ENCODE measurements at places on chromosomes 3 and 15. TPM values are rescaled to one million over a fixed set of nuclear protein-coding genes. Genes with fewer than 3 reads are reported as not detected.

- DNase-seq: no peak
These were observed 65.2 kb downstream of the LSM3 start for GRCh38 chr3:14243782-14244181.

The SOX14 gene
- not detected for polyA plus RNA-seq

The ST8SIA2 gene
- polyA plus RNA-seq: 5.1 TPM

DNA sequence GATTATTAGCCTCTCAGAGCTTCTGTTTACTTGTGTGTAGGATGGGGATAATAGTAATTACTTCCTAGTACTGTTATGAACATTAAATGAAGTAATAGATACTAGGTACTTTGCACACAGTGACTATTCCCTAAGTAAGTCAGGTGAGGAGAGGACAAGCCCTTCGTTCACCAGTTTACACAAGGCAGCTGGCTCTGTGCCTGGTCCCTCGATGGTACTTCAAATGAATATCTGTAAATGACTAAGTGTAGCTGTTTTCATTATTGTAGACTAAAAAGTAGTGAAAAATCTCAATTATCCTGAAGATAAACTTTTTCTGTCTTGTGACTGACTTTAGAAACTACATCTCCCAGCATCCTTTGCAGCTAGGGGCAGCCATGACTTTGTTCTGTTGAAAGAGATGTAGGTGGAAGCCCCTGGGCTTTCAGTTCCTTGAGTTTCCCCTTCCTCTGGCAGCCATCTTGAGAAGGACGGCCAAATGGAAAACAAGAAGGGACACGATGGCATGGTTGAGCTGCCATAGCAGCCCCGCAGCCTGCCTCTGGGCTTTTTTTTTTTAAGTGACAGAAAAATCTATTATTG lies 11.7 kb upstream of the WNT7A start:
- no peak for DNase-seq

The CDHR4 gene
- polyA plus RNA-seq: not detected

The CHRNA7 gene
- 13.9 TPM for polyA plus RNA-seq

The UACA gene
- 106 TPM for polyA plus RNA-seq

The DPPA4 gene
- 5.3 TPM for polyA plus RNA-seq

DNA sequence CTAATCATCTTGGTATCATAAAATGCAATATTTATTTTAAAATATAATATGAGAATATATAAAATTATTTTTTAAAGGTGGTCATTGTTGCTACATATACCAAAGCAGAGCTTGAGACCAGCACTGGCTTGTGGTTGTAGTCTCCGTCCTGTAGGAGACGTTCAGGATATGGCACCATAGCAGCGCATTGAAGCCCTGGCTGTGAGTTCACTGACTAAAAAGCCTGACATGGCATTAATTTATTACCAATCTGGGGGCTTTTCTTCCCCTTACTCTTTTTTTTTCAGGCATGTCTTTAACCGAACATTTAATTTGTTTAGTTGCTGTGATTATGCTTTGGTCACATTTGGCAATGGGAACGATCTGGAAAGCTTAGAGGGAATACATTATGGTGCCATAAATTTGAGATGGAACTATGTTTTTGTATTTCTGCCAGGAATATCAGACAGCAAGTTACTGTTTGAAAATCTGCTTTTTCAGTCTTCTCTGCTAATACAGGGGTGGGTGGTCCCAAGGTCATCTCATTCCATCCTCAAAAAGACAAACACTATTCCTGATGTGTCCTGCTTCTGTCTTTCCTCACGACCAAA lies 108.5 kb downstream of the ZIC4 start:
- no peak for DNase-seq

DNA sequence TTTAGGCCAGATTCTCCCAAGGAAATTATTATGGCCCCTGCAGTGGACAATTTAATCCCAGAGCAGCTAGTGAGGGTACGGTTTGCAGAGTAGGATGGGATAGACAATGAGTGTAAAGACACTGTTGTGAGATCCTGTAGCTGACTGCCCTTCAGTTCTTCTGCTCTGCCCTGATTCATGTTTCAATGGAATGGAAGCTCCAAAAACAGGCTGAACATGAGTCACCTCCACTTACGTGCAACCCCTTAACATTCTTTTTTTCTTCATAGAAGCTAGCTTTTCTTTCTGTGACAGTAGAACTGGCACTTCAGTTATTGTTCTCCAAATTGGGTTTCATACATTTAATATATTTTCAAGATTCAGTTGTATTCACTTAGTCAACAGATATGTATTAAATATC lies 32.1 kb downstream of the CLDN18 start:
- DNase-seq: no peak

The CCPG1 gene
- polyA plus RNA-seq: 56.0 TPM

GRCh38 chr15:88574655-88575054 lies 28.2 kb upstream of the DET1 start:
- no peak for DNase-seq

DNA sequence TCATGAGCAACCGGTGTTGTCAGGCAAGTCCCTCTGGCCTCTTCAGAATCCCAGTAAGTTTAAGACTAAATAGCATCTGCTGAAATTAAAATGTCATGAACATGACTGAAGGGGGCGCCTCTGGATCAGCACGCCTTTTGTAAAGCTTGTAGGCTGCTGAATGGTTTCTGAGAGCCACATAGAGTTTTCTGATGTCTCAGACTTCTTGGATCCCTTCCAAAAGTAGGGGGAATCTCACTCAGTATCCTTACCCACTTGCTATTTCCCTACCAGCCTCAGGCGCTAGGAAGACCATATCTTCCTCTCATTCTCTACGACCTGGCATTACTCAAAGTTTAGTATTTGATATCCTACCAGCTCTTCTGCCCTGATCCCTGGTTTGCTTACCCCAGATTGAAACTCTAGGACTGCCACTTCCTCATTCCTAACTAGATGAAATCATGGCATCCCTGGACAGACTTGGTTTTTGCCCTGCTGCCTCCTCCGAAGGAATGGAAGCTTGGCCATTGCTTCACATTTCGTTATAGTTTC lies 62.7 kb upstream of the CD47 start:
- no peak for DNase-seq

- DNase-seq: no peak
These were observed 81.4 kb downstream of the IL12A start for GRCh38 chr3:160069986-160070385.

- DNase-seq: no peak
These were observed 658.4 kb upstream of the NECTIN3 start for GRCh38 chr3:110413266-110413665.

DNA sequence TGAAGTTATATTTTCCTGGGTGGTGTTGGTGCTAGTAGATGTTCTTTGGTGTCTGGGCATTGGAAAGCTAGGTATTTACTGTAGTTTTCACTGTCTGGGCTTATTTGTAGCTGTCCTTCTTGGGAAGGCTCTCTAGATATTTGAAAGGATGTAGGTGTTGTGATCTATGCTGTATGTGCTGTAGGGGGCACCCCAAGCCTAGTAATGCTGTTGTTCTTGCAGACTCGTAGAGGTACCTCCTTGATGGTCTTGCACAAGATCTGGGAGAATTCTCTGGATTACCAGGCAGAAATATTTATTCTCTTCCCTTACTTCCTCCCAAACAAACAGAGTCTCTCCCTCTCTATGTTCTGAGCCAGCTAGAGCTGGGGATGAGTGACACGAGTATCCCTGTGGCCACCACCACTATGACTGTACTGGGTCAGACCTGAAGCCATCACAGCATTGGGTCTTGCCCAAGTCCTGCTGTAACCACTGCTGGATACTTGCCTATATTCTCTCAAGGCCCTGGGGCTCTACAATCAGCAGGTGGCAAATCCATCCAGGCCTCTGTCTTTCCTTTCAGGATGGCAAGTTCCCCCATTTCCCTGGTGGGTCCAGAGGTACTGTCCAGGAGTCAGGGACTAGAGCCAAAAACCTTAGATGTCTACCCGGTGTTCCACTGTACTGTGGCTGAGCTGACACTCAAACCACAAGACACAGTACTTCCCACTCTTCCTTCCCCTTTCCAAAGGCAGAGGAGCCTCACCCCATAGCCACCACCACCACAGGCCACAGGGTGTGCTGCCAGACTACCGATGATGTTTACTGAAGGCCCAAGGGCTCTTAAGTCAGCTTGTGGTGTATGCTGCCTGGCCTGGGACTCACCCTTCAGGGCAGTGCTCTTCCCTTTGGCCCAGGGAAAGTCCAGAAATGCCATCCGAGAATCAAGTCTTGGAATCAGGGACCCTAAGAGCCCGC lies 195.2 kb upstream of the DPPA4 start:
- DNase-seq: peak; percentile 33

DNA sequence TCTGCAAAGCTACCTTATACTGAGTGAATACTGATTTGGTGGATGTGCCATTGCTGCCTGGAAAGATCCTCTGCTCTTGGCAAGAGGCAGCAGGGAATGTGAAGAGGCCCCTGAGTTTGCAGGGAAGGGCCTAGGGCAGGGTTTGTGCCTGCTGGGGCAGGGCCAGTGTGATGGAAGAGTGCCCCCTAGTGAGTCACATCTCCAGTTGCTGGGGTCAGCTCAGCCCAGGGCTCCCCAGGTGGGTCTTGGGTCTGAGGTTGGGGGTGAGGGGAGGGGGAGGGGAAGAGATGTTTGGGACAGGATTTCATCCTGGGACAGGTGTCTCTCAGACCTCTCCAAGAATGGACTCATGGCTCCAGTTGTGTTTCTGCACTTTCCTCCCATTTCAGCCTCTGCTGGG lies 4.1 kb upstream of the AMOTL2 start:
- no peak for DNase-seq

- DNase-seq: no peak
These were observed 735.4 kb upstream of the GRM7 start for GRCh38 chr3:6125520-6125919.

GRCh38 chr3:193826159-193826795 lies 233.3 kb downstream of the OPA1 start:
- no peak for DNase-seq

The SLC28A1 gene
- polyA plus RNA-seq: 7.5 TPM

GRCh38 chr15:61784734-61785133 lies 275.5 kb downstream of the VPS13C start:
- DNase-seq: no peak

The DUOXA2 gene
- not detected for polyA plus RNA-seq

DNA sequence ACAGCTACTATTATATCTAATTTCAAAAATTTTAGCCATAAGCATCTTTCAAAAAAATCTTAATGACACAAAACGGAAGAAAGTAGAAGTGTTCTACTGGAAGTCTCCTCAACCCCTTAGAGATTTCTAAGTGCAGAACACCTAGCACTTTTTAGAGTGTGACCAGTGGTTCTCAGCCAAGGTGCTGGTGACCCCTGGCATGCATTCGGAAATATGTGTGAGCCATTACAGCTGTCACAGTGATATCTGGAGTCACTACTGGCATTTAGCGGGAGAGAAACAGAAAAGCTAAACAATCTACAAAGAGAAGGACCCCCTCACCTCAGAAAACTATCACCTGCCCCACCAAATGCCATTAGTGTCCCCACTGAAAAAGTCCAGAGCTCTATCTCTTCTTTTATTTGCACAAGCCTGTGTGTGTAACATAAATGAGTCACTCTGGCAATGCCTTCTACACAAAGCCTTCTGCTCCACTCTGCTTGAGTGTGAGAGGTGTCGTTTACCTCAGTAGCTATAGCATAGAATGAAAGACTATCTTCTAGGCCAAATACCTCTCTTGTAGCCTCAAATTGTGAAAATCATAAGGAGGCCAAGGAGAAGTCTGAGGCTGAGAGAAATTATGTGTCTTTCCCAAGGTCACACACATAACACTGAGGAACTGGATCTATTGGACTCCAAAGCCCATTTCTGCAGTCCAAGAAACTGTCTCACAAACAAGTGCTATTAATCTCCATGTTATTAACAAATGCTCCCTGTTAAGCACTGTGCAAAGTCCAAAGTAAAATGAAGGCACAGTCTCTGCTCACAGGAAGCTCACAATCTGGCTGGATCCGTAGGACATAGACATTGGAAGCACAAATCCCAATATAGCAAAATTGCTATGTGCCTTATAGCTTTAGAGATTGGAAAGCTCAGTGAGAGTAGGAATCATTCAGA lies 28.5 kb upstream of the KCNMB2 start:
- DNase-seq: no peak

The EFCAB12 gene
- 3.4 TPM for polyA plus RNA-seq

The STRIT1 gene
- 1.8 TPM for polyA plus RNA-seq

The RBPMS2 gene
- polyA plus RNA-seq: 13.2 TPM

DNA sequence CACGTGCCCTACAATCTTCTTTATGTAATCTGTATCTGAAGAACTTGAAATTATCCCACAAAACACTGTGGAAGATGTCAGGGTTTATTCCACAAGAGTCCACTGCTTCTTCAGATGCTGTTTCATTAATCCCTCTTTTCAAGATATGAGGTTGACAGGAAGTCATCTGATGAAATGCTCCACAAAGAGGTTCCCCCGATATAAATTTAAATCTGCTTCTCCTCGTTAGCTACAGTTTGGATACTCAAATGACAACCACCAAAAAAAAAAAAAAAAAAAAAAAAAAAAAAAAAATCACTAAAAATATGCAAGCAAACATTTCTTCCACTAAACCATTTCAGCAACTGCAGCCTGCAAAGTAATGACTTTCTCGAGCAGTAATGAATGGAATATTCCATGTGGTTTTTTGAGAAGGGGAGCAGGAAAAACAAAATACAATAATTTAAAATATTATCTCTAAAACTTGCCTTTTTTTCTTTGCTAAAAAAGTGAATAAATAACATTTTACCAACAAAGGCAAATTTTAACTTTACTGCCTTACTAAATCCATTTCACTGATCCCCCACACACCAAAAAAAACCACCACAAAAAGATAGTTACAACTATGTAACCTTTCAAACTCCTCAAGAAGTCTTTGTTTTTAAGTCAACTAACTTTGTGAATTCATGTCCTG lies 37.8 kb downstream of the DLG1 start:
- no peak for DNase-seq

The C2CD4A gene
- 0.38 TPM for polyA plus RNA-seq

Measured in right renal pelvis (tissue), 4 donors.